T1000 (cell line): ENCODE measurements at places on chromosomes 2 and 18.

- peak; percentile 96 for DNase-seq
Observed at GRCh38 chr2:237500681-237501424, 13.8 kb downstream of the MLPH start.

DNA sequence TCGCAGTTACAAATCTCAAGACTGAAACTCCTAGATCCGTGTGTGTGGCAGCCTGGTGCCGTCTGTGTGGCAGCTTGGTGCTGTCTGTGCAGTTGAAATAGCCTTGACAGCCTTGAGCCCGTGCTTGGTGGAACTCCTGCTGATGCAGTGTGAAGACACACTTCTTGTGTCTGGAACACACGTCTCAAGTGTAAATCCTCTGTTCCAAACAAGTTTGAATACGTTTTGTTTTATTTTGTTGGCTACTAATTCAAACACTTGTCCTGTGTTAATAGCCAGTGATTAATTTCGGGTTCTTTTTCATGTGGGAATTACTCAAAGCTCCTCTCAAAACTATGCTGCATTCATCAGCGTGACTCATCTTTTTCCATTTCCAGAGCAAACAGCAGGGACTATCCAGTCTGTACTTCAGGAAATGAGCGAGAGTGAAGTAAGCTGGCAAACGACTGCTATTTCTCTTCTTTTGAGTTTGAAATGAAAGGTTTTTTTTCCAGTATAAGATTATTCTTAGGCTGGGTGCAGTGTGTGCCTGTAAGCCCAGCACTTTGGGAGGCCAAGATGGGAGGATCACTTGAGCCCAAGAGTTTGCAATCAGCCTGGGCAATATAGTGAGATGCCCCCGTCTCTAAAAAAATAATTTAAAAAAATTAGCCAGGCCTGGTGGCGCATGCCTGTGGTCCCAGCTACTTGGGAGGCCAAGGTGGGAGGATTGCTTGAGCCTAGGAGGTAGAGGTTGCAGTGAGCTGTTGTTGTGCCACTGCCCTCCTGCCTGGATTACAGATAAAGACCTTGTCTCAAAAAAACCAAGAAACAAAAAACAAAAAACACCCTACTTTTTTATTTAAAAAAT, 152.9 kb downstream of the SPP2 start:
- DNase-seq: peak; percentile 32

DNA sequence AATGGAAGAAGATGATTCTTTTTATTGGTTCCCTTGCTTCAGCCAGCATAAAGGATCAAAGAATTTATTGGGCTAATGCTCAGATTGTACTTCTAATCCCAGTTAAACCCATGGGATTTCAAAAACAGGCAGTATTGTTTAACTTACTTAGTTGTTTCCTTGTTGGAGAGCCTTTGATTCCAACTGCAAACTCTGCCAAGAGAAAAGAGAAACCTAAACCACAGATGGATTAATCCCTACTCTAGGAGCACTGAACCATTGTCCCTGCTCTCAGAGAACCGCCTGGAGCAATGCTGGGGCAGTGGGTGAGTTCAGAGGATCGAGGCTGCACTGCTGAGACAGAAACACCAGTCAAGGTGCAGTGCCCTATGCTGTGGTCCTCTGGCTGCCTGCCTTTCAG, 44.9 kb upstream of the SIGLEC15 start:
- DNase-seq: no peak

DNA sequence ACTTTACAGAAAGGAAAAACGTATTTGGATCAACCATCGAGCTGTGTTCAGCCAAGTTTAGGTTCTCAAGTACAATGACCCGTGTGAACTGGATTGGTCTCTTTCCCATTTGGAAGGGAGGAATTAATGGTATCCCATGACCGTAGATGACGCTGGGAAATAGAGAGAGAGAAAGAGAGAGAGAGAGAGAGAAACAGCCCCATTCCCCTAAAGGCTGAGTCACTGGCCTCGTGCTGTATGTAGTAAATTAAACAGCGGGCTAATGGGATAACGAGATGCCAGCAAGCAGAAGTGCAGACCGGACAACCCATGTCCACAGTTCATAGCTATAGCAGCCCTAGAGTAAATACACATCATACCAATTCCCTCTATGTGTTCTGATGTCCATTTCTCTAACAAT, 99.6 kb downstream of the BCL11A start:
- no peak for DNase-seq

DNA sequence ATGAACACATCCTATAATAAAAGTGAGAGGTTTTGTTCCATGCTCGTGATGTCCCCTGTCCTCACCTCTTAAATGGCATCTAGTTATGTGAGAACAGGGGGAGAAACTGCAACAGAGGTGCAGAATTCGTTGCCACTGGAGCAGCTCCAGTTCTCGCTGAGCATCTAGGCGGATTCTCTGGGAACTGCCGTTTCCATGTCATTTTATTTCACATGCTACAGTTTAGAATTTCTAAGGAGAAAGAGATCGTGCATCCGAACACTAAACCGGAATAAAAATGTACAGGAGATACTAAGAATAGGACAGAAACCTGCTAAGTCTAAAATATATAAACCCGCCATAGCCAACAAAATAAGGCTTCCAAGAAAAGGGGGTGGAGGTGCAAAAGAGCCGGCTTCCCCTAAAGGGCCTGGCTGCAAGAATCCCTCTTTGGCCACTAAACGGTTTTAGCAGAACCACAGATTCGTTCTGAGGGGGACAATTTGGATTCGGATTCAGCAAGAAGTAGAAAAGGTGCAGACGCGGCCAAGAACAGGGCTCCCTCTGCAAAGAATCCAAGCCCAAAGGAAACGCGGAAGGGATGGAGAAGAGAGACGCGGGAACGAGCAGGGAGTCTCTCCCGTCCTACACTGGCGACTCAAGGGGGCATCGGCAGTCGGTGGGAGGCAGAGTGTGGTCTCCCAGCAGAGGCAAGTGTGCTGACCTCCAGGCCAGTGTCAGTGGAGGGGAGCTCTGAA, 1.3 kb downstream of the TMEM163 start:
- DNase-seq: no peak

DNA sequence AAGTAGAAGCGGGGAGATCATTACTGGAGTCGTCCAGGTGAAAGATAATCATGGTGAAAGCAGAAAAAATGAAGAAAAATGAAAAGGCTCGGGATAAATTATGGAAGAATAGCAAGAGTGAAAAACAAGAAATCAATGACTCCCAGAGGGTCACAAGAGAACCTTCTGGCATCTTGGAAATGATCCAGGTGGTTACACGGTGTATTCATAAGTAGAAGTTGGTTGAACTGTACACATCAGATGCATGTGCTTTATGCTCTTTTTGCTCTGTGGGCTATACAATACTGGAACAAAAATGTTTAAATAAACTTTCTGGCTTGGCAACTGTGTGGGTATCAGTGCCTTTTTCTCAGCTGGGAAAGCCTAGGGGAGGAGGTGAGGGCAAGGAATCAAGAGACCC, 348.9 kb downstream of the RND3 start:
- DNase-seq: no peak

DNA sequence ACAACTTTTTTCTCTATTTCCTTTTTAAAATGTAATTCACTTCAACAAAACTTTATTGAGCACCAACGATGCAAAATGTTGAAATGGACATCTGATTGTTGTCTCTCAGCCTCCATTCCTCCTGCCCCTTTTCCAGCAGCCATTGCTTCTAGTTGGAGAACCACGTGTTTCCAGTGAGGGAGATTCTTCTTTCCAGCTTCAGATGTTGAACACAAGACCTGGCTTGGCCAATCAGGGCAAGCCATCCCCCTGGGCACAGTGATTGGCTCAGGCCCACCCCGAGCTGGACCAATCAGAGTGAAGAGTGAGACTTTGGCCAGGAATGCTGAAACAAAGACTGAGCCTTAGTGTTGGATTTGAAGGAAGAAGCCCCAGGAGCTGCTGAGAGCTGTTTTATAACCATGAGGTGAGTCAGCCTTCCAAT, 59.0 kb downstream of the E2F6 start:
- DNase-seq: no peak

- no peak for DNase-seq
Observed at GRCh38 chr2:241265506-241265905, 50.0 kb downstream of the HDLBP start.

GRCh38 chr2:200613692-200614091, 27.9 kb downstream of the AOX1 start:
- no peak for DNase-seq

- DNase-seq: no peak
Observed at GRCh38 chr2:186426153-186427016, 59.7 kb upstream of the ZC3H15 start.

GRCh38 chr2:241639385-241639784, 1.9 kb downstream of the ATG4B start:
- DNase-seq: no peak

DNA sequence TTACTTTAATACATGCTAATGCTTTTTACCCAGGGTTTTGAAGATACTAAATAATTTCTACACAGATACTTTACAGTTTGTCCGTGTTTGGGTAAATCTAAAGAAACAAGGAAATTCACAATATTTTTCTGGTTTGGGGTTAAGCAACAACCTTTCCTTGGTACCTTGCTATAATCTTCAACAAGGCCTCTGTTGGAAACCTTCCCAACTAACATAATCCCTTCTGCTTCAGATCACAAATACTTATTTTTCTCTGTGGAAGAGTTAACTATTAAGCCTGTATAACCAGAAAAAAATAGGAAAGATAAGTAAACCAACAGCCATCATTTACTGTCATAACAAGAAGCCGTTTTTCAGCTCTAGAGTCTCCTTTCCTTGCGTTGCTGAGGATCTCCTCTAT, 15.0 kb downstream of the FEZ2 start:
- no peak for DNase-seq

DNA sequence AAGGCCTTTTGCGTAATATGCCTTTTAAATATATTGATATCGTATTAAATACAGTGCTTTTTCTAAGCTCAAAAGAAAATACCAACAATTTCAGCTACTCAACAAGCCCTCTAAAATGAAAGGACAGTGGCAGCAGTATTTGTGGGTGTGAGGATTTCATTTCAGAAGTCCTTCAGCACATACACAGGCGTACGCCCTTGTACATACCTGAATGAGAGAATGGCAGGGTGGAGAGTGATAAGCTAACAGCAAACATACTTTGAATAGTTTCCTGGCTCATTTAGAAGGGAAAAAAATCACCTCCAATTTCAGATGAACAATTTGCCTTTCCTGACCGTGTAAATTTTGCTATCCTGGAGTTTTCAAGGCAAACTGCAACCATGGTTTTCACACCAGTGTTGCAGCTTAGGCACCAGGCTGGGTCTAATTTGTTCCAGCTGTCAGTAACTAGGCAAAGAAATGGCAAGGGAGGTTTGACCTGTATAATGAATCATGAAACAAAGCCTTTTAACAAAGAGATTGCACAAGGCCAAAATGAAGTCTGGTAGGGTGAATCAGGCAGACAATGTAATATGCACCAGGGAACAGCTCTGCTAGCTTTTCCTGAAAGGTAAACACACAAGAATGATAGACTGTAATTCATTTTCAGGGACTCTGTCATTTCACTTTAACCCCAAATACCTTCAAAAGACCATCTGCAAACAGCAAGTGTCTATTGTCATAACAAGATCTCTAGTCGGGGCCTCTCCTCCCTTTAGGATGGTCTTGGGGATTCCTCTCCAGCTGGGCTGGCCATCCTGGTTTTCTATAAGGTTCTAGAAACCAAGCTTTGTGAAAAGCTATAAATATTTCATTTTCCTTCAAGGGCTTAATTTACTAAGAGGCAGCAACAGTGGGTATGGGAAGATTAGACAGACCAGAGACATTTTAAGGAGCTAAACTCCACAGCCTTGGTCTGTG, 11.5 kb downstream of the ANKRD29 start:
- DNase-seq: no peak

GRCh38 chr2:205107810-205108209, 562.5 kb downstream of the PARD3B start:
- no peak for DNase-seq

DNA sequence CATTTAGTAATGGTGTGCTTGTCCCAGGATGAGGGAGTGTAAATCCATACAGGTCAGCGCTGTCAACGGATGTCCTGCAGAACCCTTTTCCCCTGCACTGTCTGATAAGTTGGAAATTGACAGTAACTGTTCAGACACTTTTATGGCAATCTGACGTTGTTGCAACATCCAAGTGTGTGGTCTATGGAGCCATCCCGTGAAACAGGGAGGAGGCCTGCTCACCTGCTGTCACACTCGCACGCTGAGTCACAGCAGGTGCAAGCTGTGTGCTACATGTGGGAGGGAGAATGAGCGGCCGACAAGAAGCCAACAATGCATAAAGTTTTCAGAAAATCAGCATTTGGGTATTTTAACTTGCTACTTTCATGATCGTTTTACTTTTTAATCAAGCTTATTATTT, 43.7 kb upstream of the RMDN2 start:
- no peak for DNase-seq

DNA sequence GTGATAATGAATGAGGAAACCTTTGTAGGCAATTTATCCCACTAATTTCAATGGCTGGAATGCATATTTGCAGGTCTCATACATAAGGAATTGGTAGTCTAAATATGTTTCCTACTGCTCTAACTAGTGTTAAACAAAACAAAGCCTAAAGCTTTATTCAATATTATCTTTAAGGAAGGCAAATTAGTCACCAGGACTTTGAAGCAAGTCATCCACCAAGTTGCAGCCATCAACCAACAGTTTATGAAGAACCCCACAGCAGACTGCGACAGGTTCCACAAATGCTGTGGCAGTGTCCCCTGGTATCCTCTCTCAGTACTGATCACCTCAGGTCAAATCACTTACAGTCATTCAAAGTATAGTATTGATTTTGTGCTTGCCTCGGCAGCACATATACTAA, 181.5 kb upstream of the ZFP36L2 start:
- DNase-seq: no peak

DNA sequence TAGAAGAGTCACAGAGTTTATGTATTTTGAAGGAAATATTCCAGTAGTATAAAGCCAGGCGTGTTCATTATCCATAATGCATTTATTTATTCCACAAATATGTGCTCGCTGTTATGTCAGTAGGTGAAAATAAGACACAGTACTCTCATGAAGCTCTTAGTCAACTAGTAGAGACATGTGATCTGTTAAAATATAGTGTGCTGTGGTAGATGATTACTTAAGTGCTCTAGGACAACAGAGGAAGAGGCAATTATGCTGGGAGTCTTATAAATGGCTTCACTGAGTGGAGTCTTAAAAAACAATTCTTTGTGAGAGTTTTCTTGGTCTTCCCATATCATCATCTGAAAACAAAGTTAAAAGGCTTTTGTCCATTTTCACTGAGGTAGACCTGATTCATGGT, 457.3 kb downstream of the XIRP2 start:
- DNase-seq: no peak

DNA sequence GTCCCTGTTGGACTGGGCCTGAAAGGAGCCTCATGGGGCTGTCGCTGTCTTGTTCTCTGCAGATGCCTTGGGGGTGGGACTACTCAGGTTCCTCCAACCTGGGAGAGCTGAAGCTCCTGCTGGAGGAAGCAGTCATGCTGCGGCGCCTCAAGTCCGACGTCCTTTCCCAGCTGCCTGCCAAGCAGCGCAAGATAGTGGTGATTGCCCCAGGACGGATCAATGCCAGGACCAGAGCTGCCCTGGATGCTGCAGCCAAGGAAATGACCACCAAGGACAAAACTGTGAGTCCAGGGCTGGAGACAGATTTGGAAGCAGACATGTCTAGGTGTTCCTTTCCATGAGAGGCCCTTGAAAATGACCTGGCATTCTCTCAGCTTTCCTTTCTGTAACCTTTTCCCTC, 38.5 kb downstream of the SMARCAL1 start:
- DNase-seq: no peak

GRCh38 chr2:29323961-29324360, 208.7 kb downstream of the CLIP4 start:
- no peak for DNase-seq

- no peak for DNase-seq
Observed at GRCh38 chr18:79927607-79928562, 23.6 kb downstream of the SLC66A2 start.

GRCh38 chr2:182426082-182426917, 536 bp downstream of the PDE1A start:
- no peak for DNase-seq
